H9 (cell line): ENCODE measurements at places on chromosomes 12 and 14. TPM values are rescaled to one million over a fixed set of nuclear protein-coding genes. Genes with fewer than 3 reads are reported as not detected.

NAA25 gene
- total RNA-seq = 54.3 and 57.1 TPM in 2 replicates

SMIM41 gene
- total RNA-seq = not detected in 2 replicates

SDR9C7 gene
- not detected in 2 replicates for total RNA-seq

TMPRSS12 gene
- total RNA-seq = not detected in 2 replicates

RALGAPA1 gene
- 25.8 and 29.8 TPM in 2 replicates for total RNA-seq

CD4 gene
- 0.88 and 1.1 TPM in 2 replicates for total RNA-seq

SERPINA10 gene
- not detected in 2 replicates for total RNA-seq

FAM90A1 gene
- total RNA-seq = 0.09 and 0.15 TPM in 2 replicates

COQ10A gene
- total RNA-seq = 24.8 and 26.1 TPM in 2 replicates

BORCS5 gene
- total RNA-seq = 13.4 and 13.9 TPM in 2 replicates
